Cardiac muscle cell (in vitro differentiated cells and primary cell): ENCODE measurements at places on chromosomes 7 and 10. TPM values are rescaled to one million over a fixed set of nuclear protein-coding genes. Genes with fewer than 3 reads are reported as not detected.

Gene PPP1R9A
- polyA plus RNA-seq: 21.4 and 23.8 TPM in 2 replicates

Gene RTKN2
- 1.1 and 5.3 TPM in 2 replicates for polyA plus RNA-seq

GRCh38 chr7:128899392-128899791 lies 11.1 kb downstream of the KCP start:
- no peaks in the 10 kb centered on the region for H3K4me1 ChIP-seq
- H3K36me3 ChIP-seq: no peaks in the 10 kb centered on the region
- no peak overlapping the region for H3K27ac ChIP-seq
- no peaks in the 10 kb centered on the region for H3K27me3 ChIP-seq
- DNase-seq: no peak
- no peak overlapping the region for H3K4me3 ChIP-seq

Gene ATG9B
- polyA plus RNA-seq: 13.0 and 22.7 TPM in 2 replicates

GRCh38 chr10:29345144-29345909 lies 56.5 kb downstream of the LYZL1 start:
- H3K36me3 ChIP-seq: no peaks in the 10 kb centered on the region
- no peak overlapping the region for H3K4me3 ChIP-seq
- H3K4me1 ChIP-seq: no peaks in the 10 kb centered on the region
- H3K27ac ChIP-seq: no peak overlapping the region
- DNase-seq: no peak

- no peaks in the 10 kb centered on the region for H3K27me3 ChIP-seq
- H3K4me3 ChIP-seq: no peak overlapping the region
- H3K4me1 ChIP-seq: no peaks in the 10 kb centered on the region
- no peak overlapping the region for H3K27ac ChIP-seq
Measured at GRCh38 chr7:12939694-12940093, 252.3 kb downstream of the ARL4A start.

- DNase-seq: no peak
- no peaks in the 10 kb centered on the region for H3K36me3 ChIP-seq
- H3K4me1 ChIP-seq: no peaks in the 10 kb centered on the region
Measured at GRCh38 chr7:138072726-138073125, 3.5 kb upstream of the AKR1D1 start.

Gene HYAL4
- not detected in 2 replicates for polyA plus RNA-seq

Gene NUTM2E
- not detected in 2 replicates for polyA plus RNA-seq

DNA sequence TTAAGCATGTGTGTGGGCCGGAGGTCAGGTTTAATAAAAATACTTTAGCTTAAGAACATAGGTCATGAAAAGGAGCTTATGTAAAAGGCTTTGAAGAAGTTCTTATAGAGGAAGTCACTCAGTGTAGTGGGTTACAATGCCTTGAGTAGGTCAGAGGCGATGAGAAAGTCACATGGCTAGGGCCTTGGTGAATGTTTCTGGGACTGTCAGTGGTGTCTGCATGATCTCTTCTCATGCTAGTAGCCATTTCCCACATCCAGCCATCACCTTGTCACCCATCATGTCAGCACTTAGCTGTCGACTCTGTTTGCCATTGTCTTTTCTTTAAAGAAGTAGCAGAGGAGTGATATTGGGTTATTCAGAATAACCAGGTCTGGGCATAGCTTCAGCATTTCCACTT lies 236.6 kb downstream of the CDK14 start:
- no peak overlapping the region for H3K4me3 ChIP-seq
- H3K27me3 ChIP-seq: no peaks in the 10 kb centered on the region
- H3K4me1 ChIP-seq: peaks cover 3% of the 10 kb centered on the region
- no peaks in the 10 kb centered on the region for H3K36me3 ChIP-seq

Gene KCNMA1
- 1.7 and 1.9 TPM in 2 replicates for polyA plus RNA-seq

DNA sequence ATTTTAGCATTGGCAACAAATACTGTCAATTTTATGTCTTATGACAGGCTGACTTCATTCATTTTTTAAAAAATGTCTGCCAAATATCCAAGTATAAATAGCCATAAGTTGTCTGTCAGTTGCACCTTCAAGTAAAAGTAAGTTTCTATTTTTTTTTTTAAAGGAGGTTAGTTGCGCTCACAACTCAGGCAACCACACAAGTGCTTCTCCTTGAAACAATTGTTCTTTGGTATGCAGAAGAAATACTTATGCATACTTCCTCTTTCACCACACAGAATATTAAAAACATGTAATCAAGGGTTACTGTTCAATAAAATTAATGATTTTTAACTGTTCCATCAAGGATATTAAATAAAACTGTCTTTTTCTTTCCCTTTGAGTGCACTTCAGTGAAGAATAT lies 97.9 kb downstream of the RTKN2 start:
- no peak overlapping the region for H3K27ac ChIP-seq
- H3K36me3 ChIP-seq: no peaks in the 10 kb centered on the region
- no peaks in the 10 kb centered on the region for H3K27me3 ChIP-seq
- H3K4me1 ChIP-seq: no peaks in the 10 kb centered on the region
- DNase-seq: no peak

GRCh38 chr10:4546500-4546899 lies 279.5 kb upstream of the AKR1E2 start:
- no peaks in the 10 kb centered on the region for H3K27me3 ChIP-seq
- H3K4me1 ChIP-seq: no peaks in the 10 kb centered on the region
- H3K36me3 ChIP-seq: no peaks in the 10 kb centered on the region
- no peak overlapping the region for H3K4me3 ChIP-seq
- no peak overlapping the region for H3K27ac ChIP-seq
- no peak for DNase-seq

DNA sequence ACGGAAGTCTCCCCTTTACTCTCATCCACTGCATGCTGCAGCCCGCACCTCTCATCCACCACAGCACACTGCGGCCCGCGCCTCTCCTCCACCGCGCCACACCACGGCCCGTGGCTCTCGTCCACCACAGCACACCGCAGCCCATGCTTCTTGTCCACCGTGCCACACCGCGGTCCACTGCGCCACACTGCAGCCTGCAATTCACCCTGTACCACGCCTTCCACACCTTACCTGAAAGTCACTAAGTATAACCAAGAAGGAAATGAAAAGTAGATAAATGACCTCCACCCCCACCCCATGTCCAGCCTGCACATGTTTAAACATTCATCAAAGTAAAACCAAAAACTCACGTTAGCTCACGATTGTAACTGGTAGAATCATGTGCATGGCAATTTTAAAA lies 176.1 kb downstream of the DIP2C start:
- no peaks in the 10 kb centered on the region for H3K36me3 ChIP-seq
- H3K4me3 ChIP-seq: no peak overlapping the region
- no peak for DNase-seq

Gene KLHDC10
- polyA plus RNA-seq: 6.2 and 7.9 TPM in 2 replicates

DNA sequence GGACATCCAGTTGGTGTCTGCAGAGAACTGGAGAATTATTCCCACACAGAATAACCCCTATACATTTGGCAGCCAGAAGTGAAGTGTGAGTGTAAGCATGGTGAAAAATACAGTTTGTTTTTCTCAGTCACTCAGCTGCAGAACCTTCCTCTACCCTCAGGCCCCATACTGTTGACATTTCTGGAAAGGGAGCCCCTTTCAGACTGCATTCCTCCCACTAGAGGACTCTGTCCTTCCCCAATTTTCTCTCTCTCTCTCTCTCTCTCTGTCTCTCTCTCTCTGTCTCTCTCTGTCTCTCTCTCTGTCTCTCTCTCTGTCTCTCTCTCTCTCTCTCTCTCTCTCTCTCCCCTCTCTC lies 86.8 kb upstream of the STEAP1B start:
- peak; percentile 83 for DNase-seq
- H3K4me3 ChIP-seq: no peak overlapping the region
- no peaks in the 10 kb centered on the region for H3K27me3 ChIP-seq
- peaks cover 28% of the 10 kb centered on the region for H3K4me1 ChIP-seq

- H3K27me3 ChIP-seq: peaks cover 46% of the 10 kb centered on the region
- no peaks in the 10 kb centered on the region for H3K36me3 ChIP-seq
- no peak overlapping the region for H3K27ac ChIP-seq
- H3K4me3 ChIP-seq: no peak overlapping the region
- H3K4me1 ChIP-seq: no peaks in the 10 kb centered on the region
Measured at GRCh38 chr10:103281753-103282152, 4.8 kb downstream of the INA start.

DNA sequence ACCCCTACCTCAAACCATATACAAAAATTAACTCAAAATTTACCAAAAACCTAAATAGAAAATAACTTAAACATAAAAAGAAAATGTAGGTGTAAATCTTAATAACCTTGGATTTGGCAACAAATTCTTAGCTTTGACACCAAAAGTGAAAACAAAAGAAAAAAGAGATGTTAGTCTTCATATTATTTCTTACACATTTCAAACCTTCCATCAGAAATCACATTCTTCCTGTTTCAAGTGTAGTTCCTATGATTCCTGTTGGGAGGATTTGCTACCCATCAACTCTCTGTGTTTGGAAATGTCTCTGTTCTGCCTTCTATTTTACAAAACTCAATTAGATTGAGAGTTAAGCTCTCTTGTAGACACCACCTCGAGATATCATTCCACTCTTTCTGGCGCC lies 62.0 kb downstream of the GNA12 start:
- H3K4me3 ChIP-seq: no peak overlapping the region
- H3K27me3 ChIP-seq: no peaks in the 10 kb centered on the region
- DNase-seq: no peak

Gene LRRTM3
- polyA plus RNA-seq: 2.8 and 3.6 TPM in 2 replicates

Gene C7orf57
- 0.11 TPM in 1 of 2 replicates, not detected in the other for polyA plus RNA-seq

Gene AMPH
- polyA plus RNA-seq: 0.26 and 1.4 TPM in 2 replicates

- H3K4me3 ChIP-seq: no peak overlapping the region
- H3K27me3 ChIP-seq: no peaks in the 10 kb centered on the region
- H3K36me3 ChIP-seq: no peaks in the 10 kb centered on the region
Measured at GRCh38 chr10:45280113-45280760, 35.2 kb downstream of the OR13A1 start.

DNA sequence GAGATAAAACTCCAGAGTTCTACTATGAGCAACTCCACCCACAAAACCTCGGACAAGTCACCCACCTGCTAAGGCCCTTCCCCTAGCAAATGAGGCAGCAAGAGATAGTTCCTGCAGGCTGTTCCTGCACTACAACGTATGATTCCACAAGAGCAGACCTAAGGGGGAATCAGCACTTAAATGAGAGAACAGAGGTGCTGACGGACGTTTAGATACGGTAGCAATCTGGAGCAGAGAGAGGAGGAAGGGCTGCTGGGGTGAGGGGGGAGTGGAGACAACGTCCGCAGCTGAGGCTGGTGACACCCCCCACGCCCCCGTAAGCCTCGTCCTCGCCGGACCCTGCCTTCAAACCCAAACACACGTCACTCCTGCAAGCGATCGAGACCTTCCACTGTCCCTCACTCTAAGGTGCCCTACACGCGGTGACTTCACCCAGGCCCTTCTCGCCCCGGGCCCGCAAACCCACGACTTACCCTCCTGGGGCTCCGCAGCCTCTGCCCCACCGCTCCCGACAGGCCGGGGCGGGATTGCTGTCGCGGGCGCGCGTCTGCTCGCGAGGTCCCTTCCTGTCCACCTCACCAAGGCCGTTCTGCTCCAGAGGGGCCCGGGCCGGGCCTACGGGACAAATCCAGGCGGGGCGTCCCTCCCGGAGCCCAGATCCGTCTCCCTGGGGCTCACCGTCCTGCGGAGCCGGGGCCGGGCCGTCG lies 635 bp downstream of the ZNF12 start:
- peaks cover 14% of the 10 kb centered on the region for H3K4me1 ChIP-seq
- no peaks in the 10 kb centered on the region for H3K27me3 ChIP-seq
- H3K4me3 ChIP-seq: peak overlapping the region; percentile 93

Gene BAIAP2L1
- 7.6 and 17.4 TPM in 2 replicates for polyA plus RNA-seq
